Activated gamma-delta T cell treated with Interleukin-2 at 50 U/mL for 16 hours (primary cell): ENCODE measurements at places on chromosomes 16 and 17.

- DNase-seq: no peak
Measured at GRCh38 chr17:59542960-59543635, 22.3 kb upstream of the DHX40 start.

DNA sequence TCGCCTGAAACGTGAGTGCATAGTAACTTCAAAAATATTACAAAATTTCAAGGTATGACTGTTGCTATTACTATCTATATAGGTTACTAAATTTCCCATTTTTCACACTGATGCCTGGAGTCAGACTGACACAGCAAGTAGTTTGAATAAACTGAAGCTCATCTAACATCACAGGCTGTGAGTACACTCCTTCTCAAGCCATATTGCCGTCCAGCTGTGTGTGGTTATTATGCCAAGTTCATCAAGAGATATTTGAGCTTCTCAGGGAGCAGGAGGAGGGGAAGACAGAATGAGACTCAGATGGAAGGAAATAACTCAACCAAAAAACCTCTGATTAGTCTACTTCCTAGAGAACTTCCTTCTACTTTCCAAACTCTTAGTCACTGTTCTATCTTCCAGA is 473.9 kb downstream of the TOX3 start:
- DNase-seq: no peak

DNA sequence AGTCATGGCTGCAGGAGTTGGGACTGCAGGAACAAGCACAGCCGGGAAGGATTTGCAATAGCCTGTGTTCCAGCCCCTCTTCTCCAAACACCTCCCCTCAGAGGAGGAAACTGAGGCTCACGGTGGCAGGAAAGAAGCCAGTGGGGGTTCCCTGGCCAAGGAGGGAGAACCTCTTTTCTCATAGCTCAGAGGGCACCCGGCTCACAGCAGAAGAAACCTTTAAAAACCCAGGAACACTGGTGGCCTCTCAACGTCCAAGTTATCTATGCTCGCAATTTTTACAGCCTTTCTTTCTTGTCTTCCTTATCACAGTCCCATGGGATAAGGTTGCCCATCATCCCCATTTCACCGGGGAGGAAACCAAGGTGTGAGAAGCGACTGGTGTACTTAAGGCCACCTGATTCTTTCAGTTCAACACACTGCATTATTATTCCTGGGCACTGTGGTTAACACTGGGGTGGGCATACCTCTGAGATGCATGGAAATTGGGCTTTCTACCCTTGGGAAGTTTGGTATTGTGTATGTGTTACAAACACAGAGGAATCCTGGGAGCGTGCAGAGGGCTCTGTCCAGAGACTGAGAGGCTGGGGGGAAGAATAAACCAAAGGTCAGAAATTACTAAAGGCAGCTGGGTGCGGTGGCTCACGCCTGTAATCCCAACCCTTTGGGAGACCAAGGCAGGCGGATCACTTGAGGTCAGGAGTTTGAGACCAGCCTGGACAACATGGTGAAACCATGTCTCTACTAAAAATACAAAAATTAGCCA is 791 bp upstream of the ZNF629 start:
- DNase-seq: no peak

- DNase-seq: peak; percentile 100
Measured at GRCh38 chr17:81222906-81223761, at the start of gene CEP131. Gene CEP131, minus strand, starts transcription at chr17:81222965. Its CDS starts 2,909 bp downstream, at chr17:81220056.

DNA sequence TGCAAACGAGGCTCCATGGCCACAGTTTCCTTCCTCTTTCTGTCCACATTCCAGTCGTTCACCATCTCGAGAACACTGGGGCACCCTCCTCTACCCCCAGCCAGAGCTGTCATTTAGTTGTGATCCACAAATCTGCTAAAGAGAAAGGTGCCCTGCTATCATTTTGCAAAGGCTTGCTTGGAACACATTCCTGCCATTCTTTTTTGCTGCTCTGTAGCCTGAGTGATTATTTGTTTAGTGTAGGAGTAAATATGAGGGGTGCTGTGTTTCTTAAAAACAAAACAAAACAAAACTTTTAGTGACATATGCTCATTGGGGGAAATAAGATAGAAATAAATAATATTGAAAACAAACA is 166.7 kb downstream of the PRKCA start:
- DNase-seq: no peak

GRCh38 chr16:17748044-17748719 is 277.4 kb upstream of the XYLT1 start:
- DNase-seq: no peak

GRCh38 chr17:20072692-20072992 is 63.5 kb downstream of the SPECC1 start:
- no peak for DNase-seq

- DNase-seq: no peak
Measured at GRCh38 chr16:35492225-35492624, 2032.8 kb downstream of the TP53TG3F start.

- DNase-seq: no peak
Measured at GRCh38 chr17:73465953-73466230, 154.1 kb upstream of the CDC42EP4 start.

DNA sequence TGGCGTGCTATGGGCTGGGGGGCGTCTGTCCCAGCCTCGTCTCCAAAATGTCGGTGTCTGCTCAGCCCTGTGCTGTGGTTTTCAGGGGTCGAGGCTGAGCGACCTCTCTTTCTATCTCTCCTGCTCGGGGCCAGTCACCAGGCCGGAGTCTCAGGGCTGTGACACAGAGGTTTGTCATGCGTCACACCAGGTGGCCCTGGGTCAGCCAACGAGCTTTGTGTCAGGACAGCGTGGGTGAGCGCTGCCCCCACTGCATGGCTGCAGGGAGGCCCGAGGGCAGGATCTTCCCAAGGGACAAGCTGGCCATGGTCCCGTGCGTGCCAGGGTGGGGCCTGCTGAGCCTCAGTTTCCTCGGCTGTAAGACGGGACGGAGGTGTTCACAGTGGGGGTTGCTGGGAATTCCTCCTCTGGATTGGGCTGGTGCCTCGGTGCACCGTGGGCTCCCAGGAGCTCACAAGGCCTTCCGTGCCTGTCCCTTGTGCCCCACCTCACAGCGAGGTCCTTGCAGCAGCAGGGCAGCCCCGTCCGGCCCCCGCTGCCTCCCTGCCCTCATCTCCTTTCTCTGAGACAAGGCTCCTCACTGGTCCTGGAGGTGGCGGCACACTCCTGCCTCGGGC is 50.5 kb downstream of the CBFA2T3 start:
- DNase-seq: no peak

- DNase-seq: no peak
Measured at GRCh38 chr16:67357561-67357960, 30.9 kb downstream of the LRRC36 start.

DNA sequence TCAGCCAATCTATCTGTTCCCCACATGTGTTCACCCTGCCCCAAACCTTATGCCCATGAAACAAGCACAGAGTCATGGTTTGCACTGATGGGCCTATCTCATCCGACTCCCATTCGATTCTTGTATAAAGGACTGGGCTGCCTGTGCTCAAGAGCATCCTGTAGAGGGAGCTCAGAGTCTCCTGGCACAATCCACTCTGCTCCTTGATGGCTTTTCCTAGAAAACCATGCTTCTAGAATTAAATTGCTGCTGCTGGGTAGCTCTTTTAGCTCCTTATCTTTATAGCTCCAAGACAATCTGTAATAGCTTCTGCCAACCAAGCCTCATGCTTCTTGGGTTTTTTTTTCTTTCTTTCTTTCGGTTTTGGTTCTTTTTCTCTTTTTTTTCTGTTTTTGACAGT is 9.7 kb downstream of the ZNF19 start:
- no peak for DNase-seq

- DNase-seq: no peak
Measured at GRCh38 chr16:47461598-47462266, 601 bp downstream of the PHKB start.

DNA sequence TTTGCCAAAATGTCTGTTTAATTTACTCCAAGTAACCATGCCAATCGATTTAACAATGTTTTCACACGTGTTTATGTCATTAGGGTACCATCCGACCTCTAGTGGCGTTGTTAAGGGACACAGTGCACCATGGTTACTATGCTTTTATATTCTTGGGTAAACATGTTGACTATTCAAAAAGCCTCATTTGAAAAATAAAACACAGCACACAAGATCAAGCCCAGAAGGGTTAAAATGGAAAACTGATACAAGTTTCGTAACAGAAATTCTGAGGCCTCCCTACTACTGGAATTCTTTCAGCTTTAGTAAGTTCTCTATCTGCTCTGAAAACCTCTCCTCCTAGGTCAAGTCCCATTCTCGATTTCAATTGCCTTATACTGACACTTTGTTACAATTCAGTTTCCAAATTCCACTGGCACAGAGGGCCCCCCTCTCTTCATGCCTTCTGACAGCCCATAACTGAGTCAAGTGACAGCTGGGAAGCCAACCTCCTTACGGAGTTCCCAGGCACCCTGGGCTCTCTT is 2.1 kb downstream of the CFAP20 start:
- DNase-seq: no peak

DNA sequence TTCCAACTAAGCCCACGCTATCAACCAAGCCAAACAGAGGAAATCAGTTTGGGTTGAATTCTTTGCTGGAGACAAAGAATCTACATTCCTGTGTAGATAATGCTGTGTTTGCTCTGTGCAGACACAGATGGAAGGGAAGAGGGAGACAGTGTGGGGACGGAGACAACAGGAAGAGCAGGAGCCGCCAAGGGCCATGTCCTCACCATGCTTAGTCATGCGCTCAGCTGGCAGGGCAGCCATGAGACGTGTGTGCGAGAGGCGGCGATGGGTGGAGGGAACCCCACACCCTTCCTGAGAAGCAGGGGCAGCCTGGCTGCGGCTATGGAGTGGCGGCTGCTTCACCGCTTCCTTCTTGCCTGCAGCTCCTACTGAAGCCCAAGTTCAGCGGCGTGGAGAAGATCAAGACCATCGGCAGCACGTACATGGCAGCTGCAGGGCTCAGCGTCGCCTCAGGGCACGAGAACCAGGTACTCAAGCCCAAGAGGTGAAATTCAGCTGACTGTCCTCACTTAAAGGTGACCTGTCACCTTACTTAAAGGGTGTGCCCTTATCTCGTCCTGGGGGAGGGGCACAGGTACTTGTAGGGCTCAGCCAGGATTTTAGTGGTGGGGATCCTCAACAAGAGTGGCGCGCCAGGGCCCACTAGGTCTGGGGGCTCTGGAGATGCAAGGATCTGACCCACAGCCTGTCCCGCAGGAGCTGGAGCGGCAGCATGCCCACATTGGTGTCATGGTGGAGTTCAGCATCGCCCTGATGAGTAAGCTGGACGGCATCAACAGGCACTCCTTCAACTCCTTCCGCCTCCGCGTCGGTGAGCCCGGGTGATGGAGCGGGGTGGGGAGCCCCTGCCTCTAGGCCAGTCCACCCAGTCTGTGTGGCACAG is 47.5 kb downstream of the ADCY7 start:
- peak; percentile 66 for DNase-seq

GRCh38 chr16:47320546-47321310 is 140.1 kb downstream of the ITFG1 start:
- DNase-seq: no peak

- no peak for DNase-seq
Measured at GRCh38 chr16:87984632-87985267, 33.5 kb downstream of the BANP start.

DNA sequence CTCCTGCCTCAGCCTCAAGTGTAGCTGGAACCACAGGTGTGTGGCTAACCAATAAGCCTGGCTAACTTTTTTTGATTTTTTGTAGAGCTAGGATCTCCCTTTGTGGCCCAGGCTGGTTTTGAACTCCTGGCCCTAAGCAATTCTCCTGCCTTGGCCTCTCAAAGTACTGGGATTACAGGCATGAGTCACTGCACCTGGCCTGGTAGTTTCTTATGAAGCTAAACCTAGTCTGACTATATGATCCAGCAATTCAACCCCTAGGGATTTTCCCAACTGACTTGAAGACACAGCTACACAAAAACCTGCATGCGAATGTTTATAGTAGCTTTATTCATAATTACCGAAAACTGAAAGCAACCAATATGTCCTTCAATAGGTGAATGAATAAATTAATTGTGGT is 176.2 kb upstream of the IRX3 start:
- DNase-seq: no peak

GRCh38 chr16:17105239-17105797 is 365.4 kb downstream of the XYLT1 start:
- DNase-seq: no peak

GRCh38 chr16:87996962-87997880 is 46.0 kb downstream of the BANP start:
- no peak for DNase-seq

- no peak for DNase-seq
Measured at GRCh38 chr16:65274566-65274965, 152.7 kb upstream of the CDH11 start.

- DNase-seq: no peak
Measured at GRCh38 chr17:33889766-33890165, 365.3 kb upstream of the CCL2 start.

- DNase-seq: no peak
Measured at GRCh38 chr16:72388007-72388406, 216.1 kb upstream of the PMFBP1 start.

GRCh38 chr16:17432901-17433576 is 37.7 kb downstream of the XYLT1 start:
- DNase-seq: no peak

DNA sequence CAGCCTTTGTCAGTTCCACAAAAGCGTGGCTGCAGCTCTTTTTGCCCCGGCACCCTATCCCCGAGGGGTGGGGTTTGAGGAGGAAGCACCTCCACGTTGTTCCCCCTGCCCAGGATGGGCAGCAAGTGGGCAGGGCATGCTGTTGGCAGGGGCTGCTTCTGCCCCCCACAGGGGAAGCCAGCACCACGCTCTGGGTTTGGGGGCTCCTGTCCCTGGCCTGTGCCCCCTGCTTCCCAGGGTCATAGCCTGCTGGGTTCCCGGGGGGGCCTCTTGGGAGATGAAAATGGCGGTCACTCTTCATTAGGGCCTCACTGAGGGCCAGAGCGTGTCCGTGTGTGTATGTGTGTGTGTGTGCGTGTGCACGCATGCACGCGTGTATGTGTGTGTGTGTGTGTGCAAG is 22.8 kb downstream of the LASP1 start:
- DNase-seq: no peak

GRCh38 chr17:56937687-56938086 is 23.2 kb downstream of the COIL start:
- no peak for DNase-seq

DNA sequence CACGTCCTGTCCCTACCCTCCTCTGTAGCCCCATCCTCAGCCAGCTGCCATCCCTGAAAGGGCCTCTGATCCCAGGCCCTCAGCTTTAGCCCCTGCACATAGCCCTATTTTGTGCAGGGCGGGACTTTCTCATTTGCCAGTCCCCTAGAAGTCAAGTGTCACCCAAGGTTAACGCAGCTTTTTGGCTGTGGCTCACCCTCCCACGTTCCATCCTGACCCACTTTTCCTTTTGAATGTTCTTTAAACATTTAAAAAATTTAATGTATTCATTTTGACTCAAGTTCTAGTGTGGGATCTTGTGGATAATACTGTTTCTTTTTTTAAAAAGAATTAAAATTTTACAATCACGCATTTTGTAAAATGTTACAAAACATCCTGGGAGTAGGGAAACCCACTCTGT is 62.2 kb upstream of the LGALS9 start:
- no peak for DNase-seq

- no peak for DNase-seq
Measured at GRCh38 chr17:42559075-42559474, 2.9 kb upstream of the COASY start.

GRCh38 chr17:79019632-79020584 is 4.1 kb upstream of the C1QTNF1 start:
- peak; percentile 57 for DNase-seq

- no peak for DNase-seq
Measured at GRCh38 chr16:69481901-69482341, 57.5 kb downstream of the CYB5B start.

GRCh38 chr17:17556671-17557070 is 34.8 kb downstream of the PEMT start:
- DNase-seq: no peak

GRCh38 chr17:1344521-1344920 is 55.5 kb downstream of the YWHAE start:
- no peak for DNase-seq

- DNase-seq: no peak
Measured at GRCh38 chr17:73247726-73248125, 14.0 kb downstream of the CPSF4L start.
